Astrocyte of the hippocampus (primary cell): ENCODE measurements at places on chromosomes 12 and 14.

GRCh38 chr14:90239139-90239538 is 17.2 kb upstream of the PSMC1 start:
- peak; percentile 41 for DNase-seq

DNA sequence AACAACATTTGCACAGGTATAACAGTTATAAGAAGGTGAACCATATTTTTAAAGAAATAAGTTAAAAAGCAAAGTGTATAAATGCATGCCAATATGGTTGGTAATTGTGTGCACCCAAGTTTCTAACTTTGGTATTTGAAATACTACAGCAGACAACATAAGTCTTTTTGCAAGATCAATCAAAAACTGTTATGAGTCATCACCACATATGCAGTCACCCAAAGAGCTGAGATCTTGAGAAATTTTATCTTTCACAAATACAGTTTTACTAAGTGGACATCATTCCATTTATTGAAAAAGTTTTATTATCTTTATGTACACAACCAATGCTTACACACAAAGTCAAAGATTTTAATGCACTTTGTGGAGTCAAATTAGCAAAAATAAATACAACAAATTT is 7.0 kb upstream of the ACSS3 start:
- no peak for DNase-seq

DNA sequence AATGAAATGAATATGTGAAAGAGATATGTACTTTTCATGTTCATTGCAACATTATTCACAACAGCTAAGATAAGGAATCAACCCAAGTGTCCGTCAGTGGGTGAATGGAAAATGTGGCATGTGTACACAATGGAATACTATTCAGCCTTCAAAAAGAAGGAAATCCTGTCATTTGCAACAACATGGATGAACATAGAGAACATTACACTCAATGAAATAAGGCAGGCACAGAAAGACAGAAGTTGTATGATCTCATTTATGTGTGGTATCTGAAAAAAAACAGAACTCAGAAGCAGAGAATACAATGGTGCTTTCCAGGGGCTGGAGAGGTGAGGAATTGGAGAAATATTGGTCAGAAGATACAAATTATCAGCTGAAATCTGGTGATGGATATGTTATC is 54.0 kb downstream of the TAOK3 start:
- no peak for DNase-seq

DNA sequence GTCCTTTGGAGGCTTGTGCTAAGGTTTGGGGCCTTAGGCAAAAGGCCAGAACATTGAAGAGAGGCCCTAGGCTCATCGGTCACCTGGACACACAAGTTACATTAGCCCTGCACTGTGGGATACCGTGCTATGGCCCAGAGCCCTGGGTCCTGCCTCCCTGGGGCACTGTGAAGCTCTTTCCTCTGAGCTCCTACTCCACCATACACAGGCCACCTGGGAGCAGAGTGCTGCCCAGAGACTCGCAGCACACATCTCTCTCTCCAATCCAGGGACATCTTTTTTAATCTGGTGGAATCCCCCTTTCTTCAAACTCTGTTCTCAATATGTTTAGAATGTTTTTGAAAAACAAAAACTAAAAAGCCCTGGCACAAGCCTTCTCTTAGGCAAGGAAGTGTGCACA is 314.2 kb upstream of the RGS6 start:
- no peak for DNase-seq

GRCh38 chr12:77319166-77319565 is 253.8 kb upstream of the E2F7 start:
- no peak for DNase-seq
